Glomerular endothelial cell (primary cell): ENCODE measurements at places on chromosomes 13 and 19. TPM values are rescaled to one million over a fixed set of nuclear protein-coding genes. Genes with fewer than 3 reads are reported as not detected.

DNA sequence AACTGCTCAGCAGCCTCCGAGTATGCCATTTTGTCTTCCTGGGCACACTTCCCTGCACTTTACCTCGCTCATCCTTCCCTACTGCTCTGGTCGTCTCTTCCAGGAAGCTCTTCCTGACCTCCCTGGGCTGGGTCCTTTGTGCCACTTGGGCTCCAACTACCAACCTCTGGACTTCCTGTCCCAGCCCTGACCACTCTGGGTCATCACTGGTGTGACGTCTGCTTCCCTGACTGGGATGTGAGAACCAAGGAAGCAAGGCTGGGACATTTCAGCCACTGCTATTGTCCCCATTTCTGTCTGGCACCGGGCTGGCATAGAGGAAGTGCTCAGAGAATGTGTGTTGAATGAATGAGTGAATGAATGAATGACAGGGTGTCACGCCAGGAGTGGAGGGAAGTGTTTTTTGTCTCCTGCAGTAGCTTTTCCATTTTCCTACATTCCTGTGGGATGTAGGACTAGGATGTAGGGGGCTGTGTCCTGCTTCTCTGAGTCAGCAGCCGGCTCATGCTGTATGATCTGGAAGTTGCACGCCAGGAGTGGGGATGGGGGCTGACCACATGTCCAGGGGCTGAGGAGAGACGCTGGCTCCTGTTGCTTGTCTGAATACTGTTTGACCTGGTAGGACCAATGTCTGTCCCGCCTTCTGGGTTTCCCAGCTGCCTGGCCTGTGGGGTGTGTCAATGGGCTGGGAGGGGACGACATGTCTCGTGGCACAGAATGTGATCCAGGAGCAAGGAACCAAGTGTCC, 14.7 kb downstream of the NOVA2 start:
- no peak for DNase-seq

Gene TMEM255B
- 64.3 and 79.0 TPM in 2 replicates for total RNA-seq

GRCh38 chr19:45564131-45564780, 20.3 kb downstream of the OPA3 start:
- DNase-seq: no peak

DNA sequence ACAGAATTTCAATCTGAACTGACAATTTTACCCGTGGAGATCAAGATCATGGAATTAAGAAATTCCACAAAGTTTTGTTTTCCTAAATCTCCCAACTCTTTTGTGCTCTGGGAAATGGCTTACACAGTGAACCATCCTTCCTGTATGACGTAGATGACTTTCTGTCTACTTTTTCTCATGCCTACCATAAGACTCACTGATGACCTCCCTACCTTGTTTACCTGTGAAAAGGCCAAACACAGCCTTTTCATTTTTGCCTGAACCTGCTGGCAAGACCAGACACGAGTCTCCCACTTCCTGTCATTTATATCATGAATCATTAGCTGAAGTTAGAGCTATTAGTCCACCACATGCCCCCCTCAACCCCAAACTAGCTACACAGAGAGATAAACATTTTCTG, 4.6 kb upstream of the KBTBD6 start:
- no peak for DNase-seq

GRCh38 chr19:6161271-6161850, 25.9 kb downstream of the ACSBG2 start:
- DNase-seq: no peak

Gene TSSK6
- total RNA-seq: 0.92 and 1.7 TPM in 2 replicates

Gene SERTAD3
- 15.8 and 18.8 TPM in 2 replicates for total RNA-seq

DNA sequence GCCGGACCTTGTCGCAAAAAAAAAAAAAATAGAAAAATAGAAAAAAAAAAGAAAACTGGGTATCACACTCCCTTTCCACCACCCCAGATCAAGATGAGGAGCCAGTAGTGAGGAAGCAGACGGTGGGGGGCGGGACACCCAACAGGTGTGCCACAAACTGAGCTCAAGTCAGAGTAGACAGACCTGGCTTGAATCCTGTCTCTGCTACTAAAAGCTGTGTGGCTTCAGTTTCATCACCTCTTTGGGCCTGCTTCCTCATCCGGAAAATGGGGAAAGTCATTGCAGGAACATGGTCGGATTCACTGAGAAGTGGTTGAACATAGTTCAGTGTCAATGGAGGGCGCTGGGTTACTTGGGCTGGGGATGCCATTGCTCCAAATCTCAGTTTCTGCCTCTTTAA, 2.9 kb downstream of the HIF3A start:
- DNase-seq: no peak

Gene IGFL2
- total RNA-seq: not detected in 2 replicates

DNA sequence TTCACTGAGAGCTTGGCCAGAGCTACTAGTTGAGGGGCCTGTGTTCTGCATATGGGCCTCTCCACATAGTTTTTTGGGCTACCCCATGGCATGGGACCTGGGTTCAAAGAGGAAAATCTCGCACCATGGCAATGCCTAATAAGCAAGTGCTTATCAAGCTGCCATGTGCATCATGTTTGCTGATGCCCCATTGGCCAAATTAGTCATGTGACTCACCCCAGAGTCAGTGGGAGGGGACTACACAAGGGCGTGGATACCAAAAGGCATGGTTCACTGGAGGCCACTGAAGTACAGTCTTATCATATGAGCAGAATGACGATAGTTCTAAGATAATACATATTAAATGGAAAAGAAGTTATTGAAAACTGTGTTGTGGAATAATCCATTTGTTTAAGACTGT, 214.8 kb downstream of the LMO7 start:
- DNase-seq: no peak

DNA sequence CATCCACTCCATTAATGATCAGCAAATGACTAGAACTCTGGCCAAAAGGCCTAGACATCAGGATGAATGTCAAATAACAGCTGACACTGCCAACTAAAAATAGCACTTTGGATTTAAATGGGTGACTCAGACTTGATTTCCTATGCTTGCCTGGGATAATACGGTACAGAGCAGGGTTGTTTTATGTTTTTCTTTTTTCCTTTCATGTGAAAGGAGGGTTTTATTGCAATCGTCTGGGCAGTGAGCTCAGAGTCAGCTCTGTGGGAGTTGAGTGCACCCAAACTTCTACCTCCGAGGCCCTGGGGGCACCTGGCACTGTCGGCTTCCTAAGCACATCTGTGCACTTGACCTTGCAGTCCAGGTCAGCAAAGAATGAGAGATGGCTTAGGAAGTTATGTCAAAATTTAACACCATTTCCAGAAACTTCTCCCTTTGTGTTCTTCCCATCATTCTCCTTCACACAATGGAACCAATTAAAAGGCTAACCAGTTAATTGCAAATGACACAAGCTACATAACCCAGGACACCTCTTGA, 134.1 kb downstream of the LACC1 start:
- DNase-seq: peak; percentile 29

GRCh38 chr13:27334774-27335435, 64.3 kb downstream of the RASL11A start:
- DNase-seq: no peak

- no peak for DNase-seq
Measured at GRCh38 chr19:46756544-46756888, 10.3 kb upstream of the STRN4 start.

Gene TNNI3
- not detected in 2 replicates for total RNA-seq

DNA sequence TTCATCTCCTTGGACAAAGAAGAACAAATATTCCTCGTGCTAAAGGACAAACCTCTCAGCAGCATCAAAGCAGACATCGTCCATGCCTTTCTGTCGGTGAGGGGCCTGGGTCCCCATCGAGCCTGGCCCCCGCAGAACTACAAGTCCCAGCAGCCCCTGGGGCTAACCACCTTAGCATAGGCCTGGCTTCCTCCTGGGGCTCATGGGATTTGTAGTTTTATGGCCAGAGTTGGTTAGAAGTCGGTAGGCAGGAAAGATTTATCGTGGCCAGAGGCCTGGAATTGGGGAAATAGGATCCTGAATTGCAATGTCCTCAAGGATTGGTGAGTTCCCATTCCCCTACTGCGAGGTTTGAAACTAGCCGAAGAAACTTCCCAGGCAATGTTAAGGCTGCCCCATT, 19.6 kb downstream of the TMEM150B start:
- no peak for DNase-seq

DNA sequence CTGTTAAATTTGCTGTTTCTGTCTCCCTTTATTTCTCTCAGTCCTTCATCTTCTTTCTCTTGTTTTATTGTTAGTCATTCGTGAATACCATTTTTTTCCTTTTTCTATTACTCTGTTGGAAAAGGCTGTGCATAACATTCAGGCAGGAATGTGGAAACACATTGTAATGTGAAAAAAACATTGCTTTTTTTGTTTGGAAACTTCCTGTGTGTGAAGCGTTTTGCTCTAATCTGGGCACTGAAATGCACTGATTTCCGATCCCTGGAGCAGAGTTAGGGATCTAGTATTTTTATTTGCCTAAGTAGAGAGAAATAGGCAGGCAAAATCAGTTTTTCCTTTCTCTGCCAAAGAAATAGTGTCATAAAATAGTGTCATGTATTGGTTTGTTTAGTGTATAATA, 155.5 kb downstream of the PCCA start:
- no peak for DNase-seq

- no peak for DNase-seq
Measured at GRCh38 chr13:94657167-94657566, 55.2 kb downstream of the SOX21 start.

DNA sequence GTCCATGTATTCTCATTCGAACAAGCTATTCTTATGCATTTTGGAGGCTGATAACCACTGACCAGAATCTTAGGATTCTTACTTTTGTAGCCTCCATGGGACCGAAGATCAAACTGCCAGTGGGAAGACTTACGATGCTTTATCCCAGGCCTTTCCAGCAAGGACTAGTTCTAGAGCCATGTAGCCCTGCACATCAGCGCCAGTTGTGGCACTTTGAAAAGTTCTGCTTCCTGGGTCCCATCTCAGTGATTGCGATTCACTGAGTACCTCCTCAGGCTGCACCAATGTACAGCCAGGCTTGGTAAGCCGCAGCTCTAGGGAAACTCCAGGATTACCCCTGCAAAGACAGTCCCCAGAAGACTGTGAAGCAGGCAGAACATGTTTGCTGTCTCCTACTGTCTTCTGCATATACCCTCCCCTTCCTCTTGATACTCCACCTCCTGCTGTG, 18.9 kb upstream of the ENOX1 start:
- DNase-seq: no peak

GRCh38 chr19:50460161-50460765, 16.0 kb upstream of the EMC10 start:
- no peak for DNase-seq

DNA sequence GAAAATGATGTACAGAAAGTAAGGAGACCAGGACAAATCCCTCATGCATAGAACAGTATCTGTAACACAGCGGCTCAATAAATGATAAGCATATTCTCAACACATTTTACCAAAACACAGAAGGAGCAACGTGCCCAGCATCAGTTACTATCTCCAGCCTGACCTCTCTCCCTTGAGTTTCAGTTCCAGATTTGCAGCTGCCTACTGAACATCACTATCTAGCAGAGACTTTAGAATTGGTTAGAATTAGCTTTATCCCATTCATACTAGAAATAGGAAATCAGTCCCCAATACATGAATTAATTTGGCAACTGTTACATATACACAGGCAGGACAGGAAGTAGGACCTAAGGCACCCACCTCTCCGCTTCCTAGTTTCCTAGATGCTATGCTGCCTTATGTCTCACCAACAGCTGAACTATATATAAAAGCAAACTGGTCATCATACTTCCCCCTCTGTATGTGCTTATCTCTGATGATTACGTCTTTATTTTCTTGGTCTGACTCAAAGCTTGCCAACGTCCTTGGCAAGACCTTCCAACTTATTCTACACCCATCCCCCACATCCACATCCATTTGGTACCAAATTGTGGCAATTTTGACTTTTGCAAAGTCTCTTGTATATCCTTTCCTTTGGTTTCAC, 61.1 kb downstream of the SACS start:
- DNase-seq: no peak

Gene PABPC3
- total RNA-seq: 0.05 and 0.06 TPM in 2 replicates
